ENCODE measurements at places on chromosomes 1 and 21.

DNA sequence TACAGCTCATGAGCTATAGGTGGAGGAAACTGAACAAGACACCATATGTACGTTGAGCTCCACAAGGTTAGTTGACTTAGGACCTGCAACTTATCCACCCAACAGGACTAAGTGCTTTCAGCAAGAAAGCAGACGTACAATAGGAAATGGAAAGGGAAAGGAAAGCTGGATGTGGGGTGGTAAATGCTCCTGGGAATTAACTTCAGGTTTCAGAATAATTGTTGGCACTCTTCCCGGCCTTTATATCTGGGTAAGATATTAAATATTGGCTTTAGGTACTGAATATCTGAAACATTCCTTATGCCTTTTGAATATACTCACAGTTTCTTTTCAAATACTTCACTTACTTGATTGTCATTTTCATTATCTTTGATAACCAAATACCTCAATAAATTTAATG, 36.3 kb downstream of the GLMN start:
- DNase-seq, result no peak

- DNase-seq, result no peak
Observed at GRCh38 chr1:88284066-88284465, 400.0 kb upstream of the PKN2 start.

DNA sequence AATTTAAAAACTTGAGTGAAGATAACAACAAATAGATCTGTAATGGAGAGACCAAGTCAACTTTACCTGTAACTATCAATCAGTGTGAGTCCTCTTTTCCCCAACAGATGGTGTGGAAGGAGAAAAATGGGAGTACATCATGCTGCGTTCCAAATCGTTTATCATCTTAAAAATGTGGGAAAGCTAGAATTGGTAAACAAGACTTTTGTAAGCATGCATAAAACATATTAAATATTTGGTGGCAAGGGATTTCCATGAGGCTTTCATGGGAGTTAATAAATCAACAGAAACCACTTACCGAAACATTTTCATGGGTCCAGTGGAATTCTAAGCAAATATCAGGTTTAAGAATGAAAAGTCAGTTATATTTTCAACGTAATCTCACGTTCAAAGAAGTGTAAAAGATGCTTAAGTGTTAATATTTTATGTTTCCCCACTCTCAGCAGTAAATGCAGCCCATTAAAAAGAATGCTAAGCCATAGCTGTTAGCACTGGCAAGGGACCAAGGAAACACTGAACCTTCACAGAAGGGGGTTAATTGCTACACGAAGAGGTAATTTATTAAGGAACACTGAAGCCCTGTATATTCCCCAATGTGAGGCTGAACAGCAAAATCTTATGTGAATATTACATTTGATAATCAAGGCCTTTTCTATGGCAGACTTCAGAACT, 117.0 kb downstream of the ZC3H11B start:
- DNase-seq, result no peak

DNA sequence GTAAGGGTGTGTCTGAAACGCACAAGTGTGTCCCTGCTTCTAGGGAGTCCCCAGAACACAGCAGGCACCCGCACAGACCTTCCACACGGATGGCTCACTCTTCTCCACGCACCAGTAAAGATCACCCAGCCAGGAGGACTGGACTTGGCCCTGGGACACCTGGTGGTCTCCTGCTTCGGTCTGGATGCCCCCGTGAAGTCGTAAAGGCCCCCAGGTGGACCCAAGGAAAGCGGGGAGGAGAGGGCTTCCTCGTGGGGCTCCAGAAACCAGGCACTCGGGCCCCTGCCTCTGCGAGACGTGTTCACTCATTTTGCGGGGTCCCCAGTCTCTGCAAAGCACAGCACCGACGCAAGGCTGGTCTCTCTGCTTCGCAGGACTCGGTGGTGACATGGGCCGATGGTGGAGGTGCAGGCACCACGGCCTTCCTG, 20.2 kb upstream of the COL6A2 start:
- no peak for DNase-seq

DNA sequence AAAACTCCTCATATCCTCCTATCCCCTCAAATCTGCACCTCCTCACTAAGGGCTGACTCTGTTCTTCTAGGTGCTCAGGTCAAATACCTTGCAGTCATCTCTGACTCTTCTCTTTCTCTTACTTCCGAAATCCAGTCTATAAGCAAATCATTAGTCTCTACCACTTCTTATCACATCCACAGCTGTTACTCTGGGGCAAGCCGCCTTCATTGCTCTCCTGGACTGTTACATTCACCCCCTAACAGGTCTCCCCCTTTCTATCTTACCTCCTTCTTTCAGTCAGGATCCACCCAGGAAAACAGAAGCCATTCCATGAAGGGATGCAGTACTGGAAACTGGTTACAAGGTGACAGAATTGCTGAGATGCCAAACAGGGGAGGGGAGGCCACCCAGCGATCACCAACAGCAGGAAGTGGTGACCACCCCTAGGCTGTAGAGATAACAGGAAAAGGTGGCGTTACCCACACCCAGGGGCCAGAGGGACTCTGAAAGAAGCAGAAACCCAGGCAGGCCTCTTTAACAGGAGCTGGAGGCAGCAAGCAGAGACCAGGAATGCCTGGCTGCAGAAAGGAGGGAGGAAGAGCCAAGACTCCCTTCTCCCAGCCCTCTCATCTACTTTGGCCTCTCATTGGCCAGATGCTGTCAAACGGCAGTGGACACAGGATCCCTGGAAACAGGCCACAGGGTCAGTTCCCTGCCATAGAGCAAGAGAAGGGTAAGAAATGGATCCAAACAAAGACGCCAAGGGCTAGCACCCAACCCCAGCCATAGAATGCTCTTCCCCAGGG, 55.5 kb upstream of the FOXO6 start:
- no peak for DNase-seq

DNA sequence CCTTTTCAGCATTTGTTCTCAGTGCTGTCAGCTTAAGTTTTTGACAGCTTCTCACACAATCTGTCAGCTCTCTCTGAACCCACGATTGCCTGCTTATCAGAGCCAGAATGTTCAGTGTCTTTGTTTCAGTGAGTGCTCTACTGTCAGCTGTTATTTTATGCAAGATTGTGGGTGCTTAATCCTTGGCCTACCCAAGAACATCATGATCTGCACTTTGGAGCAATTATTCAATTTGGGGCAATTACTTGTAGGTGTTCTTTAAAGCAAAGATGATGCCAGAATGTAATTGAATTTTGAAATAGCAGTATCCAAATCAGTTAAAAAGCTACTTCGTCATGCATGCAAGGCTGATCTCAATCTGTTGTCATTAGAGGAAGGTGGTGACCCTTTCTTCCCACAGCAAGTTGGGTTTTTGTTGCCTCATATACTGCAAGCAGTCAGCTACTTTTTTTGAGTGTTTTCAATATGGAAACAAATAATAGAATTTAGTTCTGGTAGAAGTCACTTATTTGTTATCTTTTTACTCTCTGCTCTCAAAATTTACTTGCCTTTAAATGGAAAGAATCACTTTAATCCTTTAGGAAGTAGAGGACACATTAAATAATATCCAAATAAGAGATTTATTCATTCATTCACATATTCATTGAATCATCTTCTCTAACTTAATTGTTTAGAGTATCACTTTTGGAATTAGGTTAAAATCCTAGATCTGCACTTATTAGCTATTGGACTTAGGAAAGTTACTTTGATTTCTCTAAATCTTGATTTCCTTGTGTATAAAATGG, 253.5 kb upstream of the CACYBP start:
- DNase-seq, result no peak

DNA sequence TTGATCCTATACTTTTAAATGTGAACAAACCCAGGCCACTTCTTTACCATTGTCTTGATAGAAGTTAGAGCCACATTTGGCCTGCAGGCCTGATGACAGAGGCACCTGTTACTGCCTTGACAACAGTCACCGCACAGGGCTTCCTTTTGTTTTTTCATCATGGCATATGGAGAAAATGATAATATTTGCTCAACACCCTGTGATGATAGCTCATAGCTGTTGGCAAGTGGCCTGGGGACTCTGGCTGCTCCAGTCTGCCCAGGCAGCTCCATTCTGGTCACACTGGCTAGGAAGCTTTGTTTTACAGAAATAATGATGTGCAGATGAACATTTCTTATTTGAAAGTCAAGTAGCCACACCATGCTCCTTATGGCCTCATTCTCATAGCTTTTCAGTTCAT, 89.6 kb upstream of the GPR88 start:
- DNase-seq, result no peak

DNA sequence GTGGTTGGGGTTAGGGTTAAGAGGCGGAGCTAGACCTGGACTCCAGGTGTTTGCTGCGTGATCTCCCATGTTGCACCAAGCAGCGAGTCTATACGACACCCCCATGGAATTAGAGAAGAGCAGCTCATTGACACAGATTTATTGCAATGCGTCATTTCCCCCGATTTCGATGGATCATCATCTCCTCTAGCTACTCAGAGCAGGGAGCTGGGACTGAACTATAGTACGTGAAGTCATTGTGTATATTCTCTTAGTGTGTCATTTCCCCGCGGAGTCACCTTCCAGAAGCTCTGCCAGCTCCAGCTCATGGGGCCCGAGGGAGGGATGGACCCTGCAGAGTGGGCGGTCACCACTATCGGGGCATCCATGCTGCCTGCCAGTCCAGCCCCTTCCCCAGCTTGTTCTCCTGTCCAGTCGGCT, 7.5 kb upstream of the C2CD2 start:
- no peak for DNase-seq

DNA sequence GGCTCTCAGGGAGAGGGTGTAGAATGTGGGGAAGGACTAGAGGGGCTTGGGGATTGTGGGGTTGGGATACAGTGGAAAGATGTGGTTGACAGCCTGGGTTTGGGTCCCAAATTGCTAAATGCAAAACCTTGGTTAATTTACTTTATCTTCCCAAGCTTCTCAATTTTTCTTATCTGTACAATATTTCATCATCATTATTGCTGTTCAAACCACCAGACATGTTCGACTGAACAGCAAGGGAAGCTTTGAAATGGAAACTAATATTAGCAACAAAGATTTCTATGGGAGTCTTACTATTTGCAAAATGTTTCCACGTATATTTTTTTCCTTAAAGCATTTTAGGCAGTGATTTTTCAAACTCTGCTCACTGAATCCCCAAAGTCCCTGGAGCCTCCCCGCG, 67.0 kb upstream of the KAZN start:
- DNase-seq, result no peak

DNA sequence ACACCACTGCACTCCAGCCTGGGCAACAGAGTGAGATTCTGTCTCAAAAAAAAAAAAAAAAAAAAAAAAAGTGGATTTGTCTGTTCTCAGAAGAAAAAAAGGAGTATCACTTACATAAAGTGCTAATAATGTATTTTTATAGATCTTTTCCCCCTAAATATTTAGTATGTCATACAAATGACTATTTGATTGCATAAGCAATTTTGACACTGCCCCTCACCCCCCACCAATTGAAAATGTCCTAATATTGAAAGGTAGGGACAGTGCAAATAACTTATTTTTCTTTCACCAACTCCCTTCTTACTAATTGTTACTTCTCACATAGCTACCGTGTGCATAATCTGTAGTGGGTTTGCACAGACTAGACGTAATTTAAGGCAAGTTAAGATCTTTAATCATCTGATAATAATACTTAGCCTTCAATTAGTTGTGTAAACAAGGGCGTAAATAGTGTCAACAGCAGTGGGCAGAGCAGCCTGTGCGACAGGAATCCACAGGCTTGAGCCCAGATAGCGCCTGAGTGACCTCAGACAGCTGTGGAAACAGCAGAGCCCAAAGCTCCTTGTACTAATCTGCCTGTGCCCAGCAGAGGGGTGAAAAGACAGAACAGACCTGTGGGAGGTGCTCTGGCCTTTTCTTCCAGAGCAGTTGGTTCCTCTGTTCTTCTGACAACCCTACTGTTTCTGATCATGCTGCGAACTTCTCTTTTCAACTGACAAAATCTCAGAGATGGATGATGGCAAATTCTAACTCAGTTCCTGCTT, 4.5 kb upstream of the IER5 start:
- DNase-seq, result peak; percentile 47

DNA sequence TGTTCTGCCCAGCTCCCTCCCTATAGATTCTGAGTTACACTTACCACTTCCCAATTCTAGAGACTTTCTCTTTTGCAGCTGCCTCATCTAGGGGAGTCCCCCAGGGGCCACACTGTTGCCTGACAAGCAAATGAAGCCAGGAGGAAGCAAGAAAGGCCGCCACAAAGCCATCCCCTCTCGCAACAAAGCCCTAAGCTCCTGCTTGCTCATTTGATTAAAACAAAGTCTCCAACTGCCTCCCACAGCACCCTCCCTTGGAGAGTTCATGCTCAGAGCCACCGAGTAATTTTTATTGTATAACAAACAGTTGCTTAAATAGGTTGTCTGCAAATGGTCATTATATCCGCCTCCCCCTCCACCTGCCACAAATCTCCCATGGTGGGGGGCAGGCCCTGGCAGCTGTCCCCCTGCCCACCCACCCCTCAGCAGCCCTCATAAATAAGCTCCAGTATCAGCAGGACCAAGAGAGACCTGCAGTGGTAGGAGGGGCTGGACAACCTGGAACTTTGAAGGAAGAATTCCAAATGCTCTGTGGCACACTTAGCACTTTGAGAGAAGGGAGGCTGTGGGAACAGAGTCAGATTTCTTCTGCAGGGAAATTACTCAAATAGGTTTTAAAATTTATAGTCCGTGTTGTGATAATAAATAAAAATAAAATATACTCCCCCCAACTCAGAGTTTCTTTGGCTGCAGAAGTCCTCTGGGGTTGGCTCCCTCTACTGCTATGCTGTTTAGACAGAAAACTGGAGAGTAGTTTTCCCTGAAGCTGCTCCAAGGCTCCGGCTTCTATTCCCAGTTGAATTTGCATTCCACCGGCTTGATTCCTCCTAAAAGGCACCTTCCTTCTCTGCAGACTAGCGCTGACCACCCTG, 237.5 kb downstream of the TTLL7 start:
- DNase-seq, result no peak

- DNase-seq, result no peak
Observed at GRCh38 chr1:103243481-103243880, 135.2 kb upstream of the COL11A1 start.

- DNase-seq, result no peak
Observed at GRCh38 chr1:146013559-146013922, 8.0 kb downstream of the HJV start.

GRCh38 chr1:13661539-13661938, 38.4 kb upstream of the PRDM2 start:
- no peak for DNase-seq

- no peak for DNase-seq
Observed at GRCh38 chr1:5430911-5431697, 561.1 kb downstream of the NPHP4 start.

GRCh38 chr1:86646256-86646655, 58.1 kb upstream of the SH3GLB1 start:
- DNase-seq, result no peak

DNA sequence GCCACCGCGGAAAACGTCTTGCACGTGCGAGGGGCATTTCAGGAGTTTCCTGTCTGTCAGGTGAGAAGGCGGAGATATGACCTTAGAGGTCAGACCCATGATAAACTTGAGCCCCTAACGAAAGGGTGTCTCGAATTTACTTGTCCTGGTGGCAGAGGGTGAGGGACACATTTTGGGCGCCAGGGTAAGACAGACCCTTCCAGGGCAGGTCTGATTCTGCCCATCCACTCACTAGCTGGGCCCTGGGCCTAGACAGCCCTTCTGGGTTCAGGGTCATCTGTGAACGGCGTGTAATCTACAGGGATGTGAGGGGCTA, 395 bp upstream of the CSRP1 start:
- DNase-seq, result no peak

GRCh38 chr21:38303300-38303699, 46.5 kb downstream of the KCNJ15 start:
- no peak for DNase-seq

- DNase-seq, result no peak
Observed at GRCh38 chr1:4755301-4755845, 101.0 kb downstream of the AJAP1 start.

GRCh38 chr1:104018922-104019674, 269.4 kb downstream of the AMY1C start:
- DNase-seq, result no peak
